Osteoblast (primary cell): ENCODE measurements at places on chromosomes 2 and 18.
A peak's percentile ranks its signal among the peaks of the same experiment; 100 is the strongest.

DNA sequence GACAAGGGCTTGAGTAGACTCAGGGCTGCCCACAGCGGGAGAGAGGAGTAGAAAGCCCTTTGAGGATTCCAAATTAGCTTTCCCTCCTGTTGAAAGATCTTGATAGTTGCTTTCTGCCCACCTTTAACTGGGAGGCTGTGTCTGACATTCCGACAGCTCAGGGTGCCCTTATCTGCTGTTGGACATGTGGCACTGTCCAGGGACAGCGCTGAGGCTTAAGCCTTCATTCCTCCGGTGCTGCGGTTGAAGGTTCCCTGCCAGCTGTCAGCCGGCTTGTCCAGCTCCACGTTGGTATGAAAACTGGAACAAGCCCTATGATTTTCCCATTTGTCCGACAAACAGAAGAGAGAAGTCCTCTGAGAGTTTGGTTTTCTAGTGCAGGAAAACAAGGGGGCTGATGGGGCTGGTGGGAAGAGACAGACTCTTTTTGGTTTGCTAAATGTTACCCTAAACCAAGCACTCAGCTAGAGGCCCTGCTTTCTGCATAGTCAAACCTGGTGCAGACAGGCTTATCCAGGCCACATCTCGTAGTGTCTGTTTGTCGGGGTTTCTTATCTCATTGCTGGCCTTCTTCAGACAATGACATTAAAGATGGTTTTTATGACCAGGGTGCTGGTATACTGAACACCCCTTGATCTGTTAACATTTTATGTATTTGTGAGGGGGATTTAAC lies 24.5 kb downstream of the GREB1 start:
- H3K27me3 ChIP-seq, result peaks cover 61% of the 10 kb centered on the region
- no peaks in the 10 kb centered on the region for H3K4me1 ChIP-seq
- no peaks in the 10 kb centered on the region for H3K36me3 ChIP-seq
- no peak overlapping the region for H3K4me3 ChIP-seq

DNA sequence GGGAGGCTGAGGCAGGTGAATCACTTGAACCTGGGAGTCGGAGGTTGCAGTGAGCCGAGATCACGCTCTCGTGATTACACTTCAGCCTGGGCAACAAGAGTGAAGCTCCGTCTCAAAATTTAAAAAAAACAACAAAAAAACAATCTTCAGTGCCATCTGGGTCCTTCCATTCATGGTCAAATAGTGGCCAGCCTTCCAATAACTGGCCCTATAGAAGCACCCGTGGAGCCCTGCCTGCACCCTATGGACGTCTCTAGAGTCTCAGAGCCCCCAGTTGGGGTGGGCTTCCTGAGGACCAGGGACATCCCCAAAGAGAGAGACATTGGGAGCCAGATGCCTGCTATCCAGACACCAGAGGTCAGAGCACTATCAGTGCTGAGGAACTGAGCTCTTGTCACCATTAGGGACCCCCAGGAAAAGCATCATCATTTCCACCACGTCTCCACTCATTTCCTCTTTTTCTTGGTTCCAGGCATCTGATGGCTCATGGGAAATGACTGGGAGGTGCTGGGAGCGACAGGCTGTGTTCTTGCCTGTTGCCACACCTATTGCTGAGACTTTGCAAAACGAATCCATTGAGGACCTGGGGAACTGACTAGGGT lies 9.4 kb downstream of the NEU2 start:
- no peak for DNase-seq
- no peak overlapping the region for H3K4me3 ChIP-seq
- H3K27ac ChIP-seq, result no peak overlapping the region
- peaks cover 2% of the 10 kb centered on the region for H3K4me1 ChIP-seq
- H3K27me3 ChIP-seq, result peaks cover 8% of the 10 kb centered on the region

DNA sequence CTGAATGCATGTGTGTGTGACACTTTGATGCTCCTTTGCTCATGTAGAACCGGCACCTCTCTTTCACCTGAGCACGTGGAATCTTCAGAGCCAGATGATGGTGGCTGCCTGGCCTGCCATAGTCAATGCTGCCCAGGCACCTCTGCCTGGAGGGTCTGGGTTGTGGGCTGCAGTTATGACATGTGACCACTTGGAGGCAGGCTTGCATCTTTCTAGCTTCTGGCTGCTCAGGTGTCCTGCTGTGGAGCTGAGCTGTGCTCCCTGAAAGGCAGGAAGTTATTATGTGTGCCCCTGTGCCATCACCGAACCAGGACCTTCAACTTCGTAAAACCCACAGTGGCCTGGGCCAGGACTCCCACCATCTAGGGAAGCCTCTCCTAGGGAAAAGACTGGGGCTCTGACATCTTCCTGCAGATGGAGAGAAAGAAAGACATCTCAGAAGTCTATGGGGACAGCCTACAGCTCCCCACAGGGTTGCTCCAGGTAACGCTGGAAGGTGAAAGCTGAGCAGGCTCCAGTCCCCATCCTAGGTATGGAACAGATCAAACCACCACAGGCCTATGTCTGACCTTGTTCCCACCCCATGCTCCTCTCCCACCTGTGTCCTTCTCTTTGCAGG lies 30.2 kb downstream of the PSD4 start:
- DNase-seq, result peak; percentile 96
- H3K36me3 ChIP-seq, result no peaks in the 10 kb centered on the region
- H3K4me3 ChIP-seq, result no peak overlapping the region
- no peaks in the 10 kb centered on the region for H3K27me3 ChIP-seq
- peaks cover 10% of the 10 kb centered on the region for H3K4me1 ChIP-seq

DNA sequence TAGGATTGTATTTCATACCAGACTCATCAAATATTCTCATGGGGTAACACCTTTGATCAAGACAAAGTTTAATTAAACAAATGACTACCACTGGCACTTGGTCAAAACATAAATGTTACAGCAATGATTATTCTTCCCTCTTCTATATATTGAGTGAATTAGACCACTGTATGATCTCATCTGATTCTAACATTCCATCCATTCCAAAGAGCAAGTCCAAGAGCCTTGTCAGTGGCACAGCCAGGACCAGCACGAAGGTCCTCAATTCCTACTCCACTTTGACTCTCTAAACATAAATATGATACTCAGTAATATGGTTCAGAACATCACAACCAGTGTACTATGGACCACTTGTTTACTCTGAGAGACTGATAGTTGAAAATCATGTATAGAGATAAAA lies 86.4 kb downstream of the AP1S3 start:
- no peak overlapping the region for H3K27ac ChIP-seq
- peak; percentile 72 for DNase-seq
- H3K4me1 ChIP-seq, result peaks cover 7% of the 10 kb centered on the region
- H3K36me3 ChIP-seq, result no peaks in the 10 kb centered on the region

DNA sequence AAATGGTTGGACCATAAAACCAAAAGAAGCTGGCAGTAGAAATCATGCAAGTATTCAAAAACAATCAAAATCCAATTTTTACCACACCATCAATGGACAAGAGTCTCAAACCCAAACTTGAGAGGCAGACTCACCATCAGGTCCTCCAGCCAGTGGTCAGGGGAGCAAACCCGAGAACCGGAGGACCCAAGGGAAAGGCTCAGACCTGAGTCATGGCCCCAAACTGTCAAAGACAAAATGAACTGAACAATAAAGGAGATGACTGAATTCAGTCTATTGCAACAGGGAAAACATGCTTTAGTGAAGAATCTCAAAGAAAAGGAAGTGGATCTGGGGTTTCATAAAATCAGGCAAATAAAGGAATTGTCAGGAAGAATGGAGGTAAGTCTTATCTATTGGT lies 150.7 kb upstream of the MGAT5 start:
- no peak overlapping the region for H3K27ac ChIP-seq
- no peaks in the 10 kb centered on the region for H3K4me1 ChIP-seq
- no peaks in the 10 kb centered on the region for H3K36me3 ChIP-seq
- no peak for DNase-seq

GRCh38 chr2:37894601-37895000 lies 30.5 kb upstream of the RMDN2 start:
- H3K36me3 ChIP-seq, result no peaks in the 10 kb centered on the region
- DNase-seq, result peak; percentile 86
- H3K4me1 ChIP-seq, result peaks cover 16% of the 10 kb centered on the region

DNA sequence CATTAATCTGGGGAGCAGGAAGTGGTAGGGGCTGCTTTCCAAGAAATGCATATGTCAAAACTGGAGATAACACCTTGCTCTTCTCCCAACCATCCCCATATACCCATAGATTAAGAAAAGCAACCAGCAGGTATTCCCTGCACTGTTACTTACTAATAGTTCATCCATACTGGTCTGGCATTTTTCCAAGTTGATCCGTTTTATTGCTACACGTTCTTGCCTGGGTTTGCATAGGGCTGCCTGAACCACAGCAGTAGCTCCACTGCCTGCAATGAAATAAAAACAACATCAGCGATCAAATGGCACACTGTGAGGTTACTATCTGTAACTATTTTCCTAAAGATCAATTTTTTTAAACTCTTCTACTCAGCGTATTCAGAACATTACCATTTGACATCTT lies 65.6 kb downstream of the STK39 start:
- no peaks in the 10 kb centered on the region for H3K36me3 ChIP-seq
- DNase-seq, result no peak
- H3K4me1 ChIP-seq, result peaks cover 11% of the 10 kb centered on the region
- H3K27ac ChIP-seq, result no peak overlapping the region
- no peak overlapping the region for H3K4me3 ChIP-seq
- H3K27me3 ChIP-seq, result no peaks in the 10 kb centered on the region

DNA sequence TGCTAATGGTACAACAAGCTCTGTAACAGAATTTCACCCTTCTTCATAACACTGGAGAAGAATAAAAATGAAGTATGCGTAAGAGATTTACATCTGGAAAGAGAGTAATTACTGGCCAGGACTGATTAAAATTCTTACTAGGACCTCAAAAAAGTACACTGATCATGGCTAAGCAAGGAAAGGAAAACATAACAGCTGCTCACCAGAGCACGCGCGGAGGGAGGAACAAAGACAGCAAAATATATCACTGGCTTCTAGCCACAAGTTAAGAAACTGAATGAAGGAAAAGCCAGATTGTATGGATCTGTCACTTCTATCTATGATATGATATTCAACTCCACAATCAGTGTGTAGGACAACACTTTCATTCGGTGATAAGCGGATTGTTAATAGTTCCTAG lies 15.6 kb upstream of the CYTIP start:
- no peak overlapping the region for H3K27ac ChIP-seq
- H3K4me3 ChIP-seq, result no peak overlapping the region

DNA sequence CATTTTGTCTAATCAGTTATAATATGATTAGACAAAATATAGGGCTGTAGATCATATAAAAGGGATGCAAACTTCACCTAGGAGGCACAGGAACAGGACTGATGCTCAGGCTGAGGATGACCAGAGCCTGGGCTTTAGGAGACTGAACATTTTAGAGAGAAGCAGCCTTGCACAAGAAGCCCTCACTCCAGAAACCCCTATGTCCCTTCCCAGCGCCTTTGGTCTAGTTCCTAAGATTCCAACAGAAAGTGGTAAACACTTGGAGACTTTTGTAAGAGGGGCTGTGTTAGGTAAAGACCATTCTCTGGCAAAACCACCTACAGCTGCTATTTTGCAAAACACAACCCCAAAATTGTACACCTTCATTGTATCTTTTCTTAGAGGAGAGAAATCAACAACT lies 33.2 kb downstream of the GPATCH11 start:
- DNase-seq, result no peak
- no peaks in the 10 kb centered on the region for H3K27me3 ChIP-seq
- no peak overlapping the region for H3K27ac ChIP-seq
- no peaks in the 10 kb centered on the region for H3K4me1 ChIP-seq
- H3K36me3 ChIP-seq, result peaks cover 17% of the 10 kb centered on the region

- no peaks in the 10 kb centered on the region for H3K4me1 ChIP-seq
- H3K27me3 ChIP-seq, result no peaks in the 10 kb centered on the region
- DNase-seq, result no peak
- no peak overlapping the region for H3K27ac ChIP-seq
- no peaks in the 10 kb centered on the region for H3K36me3 ChIP-seq
Observed at GRCh38 chr2:138193416-138194213, 229.3 kb downstream of the HNMT start.

- peaks cover 22% of the 10 kb centered on the region for H3K4me1 ChIP-seq
- no peak overlapping the region for H3K4me3 ChIP-seq
- H3K27me3 ChIP-seq, result no peaks in the 10 kb centered on the region
- no peak for DNase-seq
Observed at GRCh38 chr2:60960706-60961105, 56.8 kb upstream of the PEX13 start.

DNA sequence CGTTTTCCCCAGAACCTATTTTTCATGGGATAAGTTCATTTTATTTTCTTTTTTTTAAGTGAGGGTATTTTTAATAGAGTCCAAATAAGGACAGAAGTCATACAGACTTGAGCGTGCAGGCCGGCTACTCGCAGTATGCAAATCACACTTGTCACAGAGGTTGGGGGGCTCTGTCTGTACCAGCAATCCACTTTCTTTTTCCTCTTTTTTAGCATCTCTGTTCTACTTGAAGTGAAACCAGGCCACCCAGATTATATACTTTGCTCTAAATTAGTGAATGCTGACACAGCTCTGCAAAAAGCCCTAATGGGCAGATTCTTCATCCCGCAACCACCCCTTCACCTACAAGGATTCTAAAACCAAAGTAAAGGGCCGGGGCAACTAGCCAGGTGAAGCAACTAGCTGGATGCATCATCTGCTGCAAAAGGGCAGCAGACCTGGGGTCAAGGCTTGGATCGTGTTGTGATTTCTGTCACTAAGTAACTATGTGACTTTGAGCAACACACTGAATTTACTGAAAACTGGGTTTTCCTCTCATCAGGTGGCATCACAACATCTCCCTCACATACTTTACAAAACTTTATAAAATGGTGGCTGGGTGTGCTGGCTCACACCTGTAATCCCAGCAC lies 18.4 kb downstream of the KDSR start:
- no peak overlapping the region for H3K27ac ChIP-seq
- H3K27me3 ChIP-seq, result no peaks in the 10 kb centered on the region
- DNase-seq, result no peak
- no peak overlapping the region for H3K4me3 ChIP-seq
- peaks cover 7% of the 10 kb centered on the region for H3K4me1 ChIP-seq
- H3K36me3 ChIP-seq, result peaks cover 82% of the 10 kb centered on the region

- H3K27ac ChIP-seq, result no peak overlapping the region
- H3K36me3 ChIP-seq, result no peaks in the 10 kb centered on the region
- no peak overlapping the region for H3K4me3 ChIP-seq
- H3K4me1 ChIP-seq, result no peaks in the 10 kb centered on the region
Observed at GRCh38 chr2:70656421-70657010, 102.9 kb upstream of the TGFA start.

DNA sequence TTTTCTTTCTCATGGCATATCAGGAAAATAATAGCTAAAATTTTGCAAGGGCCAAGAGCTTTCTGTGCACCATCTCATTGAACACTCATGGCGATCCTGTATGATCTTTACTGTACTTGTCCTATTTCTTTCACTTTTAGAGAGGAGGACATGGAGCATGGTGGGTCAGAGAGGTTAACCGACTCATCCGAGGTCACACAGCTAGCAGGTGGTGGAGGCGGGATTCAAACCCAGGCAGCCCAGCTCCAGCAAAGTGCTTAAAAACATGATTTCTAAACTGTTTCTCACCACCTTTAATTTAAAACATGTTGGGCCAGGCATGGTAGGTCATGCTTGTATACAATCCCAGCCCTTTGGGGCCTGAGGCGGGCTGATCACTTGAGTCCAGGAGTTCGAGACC lies 6.4 kb downstream of the NGEF start:
- peaks cover 2% of the 10 kb centered on the region for H3K27me3 ChIP-seq
- no peak overlapping the region for H3K4me3 ChIP-seq
- H3K4me1 ChIP-seq, result no peaks in the 10 kb centered on the region
- no peak overlapping the region for H3K27ac ChIP-seq
- H3K36me3 ChIP-seq, result no peaks in the 10 kb centered on the region
